Spleen (tissue), 13 donors: ENCODE measurements at places on chromosomes 1 and 21. TPM values are rescaled to one million over a fixed set of nuclear protein-coding genes. Genes with fewer than 3 reads are reported as not detected.

- no peak overlapping the region for H3K27ac ChIP-seq
- H3K27me3 ChIP-seq, result no peaks in the 10 kb centered on the region
- H3K4me1 ChIP-seq, result peaks cover 8% of the 10 kb centered on the region
- no peaks in the 10 kb centered on the region for H3K36me3 ChIP-seq
- no peak for DNase-seq
- H3K4me3 ChIP-seq, result no peak overlapping the region
Observed at GRCh38 chr1:203136409-203137042, 9.0 kb downstream of the ADORA1 start.

- no peak overlapping the region for H3K27ac ChIP-seq
- DNase-seq, result no peak
- H3K36me3 ChIP-seq, result no peaks in the 10 kb centered on the region
- no peak overlapping the region for H3K4me3 ChIP-seq
- no peaks in the 10 kb centered on the region for H3K27me3 ChIP-seq
- H3K4me1 ChIP-seq, result no peaks in the 10 kb centered on the region
Observed at GRCh38 chr21:39110431-39110830, 72.8 kb downstream of the PSMG1 start.

DNA sequence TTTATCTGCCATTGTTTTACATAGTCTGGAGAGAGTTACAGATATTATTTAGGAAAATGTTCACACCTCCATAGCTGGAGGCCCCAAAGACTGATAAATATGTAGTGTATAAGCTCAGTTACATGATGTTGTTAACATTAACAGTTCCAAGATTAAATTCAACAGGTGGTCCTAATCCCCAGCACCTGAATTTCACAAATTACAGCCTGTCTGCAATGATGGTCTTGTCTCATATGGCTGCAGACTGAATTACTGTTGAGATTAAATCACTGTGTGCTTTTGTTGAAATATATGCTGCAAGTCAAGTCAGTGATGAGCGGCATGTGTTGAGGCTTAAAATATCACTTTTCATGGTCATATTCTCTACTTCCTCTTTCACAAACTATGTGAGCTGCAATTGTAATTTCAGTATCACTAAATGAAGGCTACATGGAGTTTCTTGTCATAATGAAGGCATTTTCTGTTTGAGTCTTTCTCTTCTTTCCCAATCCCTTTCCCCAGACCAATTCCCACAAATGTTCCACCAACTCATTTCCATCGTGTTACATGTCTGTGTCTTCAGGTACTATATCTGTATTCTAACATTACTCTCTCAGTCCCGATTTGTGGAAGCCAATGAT lies 4.2 kb downstream of the ST6GALNAC5 start:
- peaks cover 22% of the 10 kb centered on the region for H3K4me1 ChIP-seq
- no peaks in the 10 kb centered on the region for H3K36me3 ChIP-seq
- H3K27ac ChIP-seq, result no peak overlapping the region
- no peak for DNase-seq
- peaks cover 34% of the 10 kb centered on the region for H3K27me3 ChIP-seq
- no peak overlapping the region for H3K4me3 ChIP-seq

DNA sequence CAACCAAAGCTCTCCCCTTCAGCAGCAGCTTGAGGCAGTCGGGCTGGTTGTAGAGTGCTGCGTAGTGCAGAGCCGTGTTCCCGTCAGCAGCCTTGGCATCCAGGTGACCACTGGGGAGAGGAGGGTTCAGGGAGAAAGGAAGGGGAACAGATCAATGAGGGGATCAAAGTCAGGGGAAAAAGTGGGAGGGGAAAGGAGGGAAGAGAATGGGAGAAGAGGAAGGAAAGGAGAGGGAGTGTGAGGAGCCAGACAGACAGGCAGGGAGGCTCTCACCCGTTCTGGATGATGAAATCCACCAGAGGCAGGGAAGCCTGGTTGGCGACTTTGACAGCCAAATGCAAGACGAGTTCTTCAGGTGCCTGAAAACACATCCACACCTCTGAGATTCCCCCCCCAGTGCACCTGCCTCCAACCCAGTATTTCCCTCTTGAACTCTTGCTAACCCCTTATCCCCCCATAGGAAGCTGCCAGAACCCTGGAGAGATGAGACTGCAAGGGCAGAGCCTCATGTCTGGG lies 9.8 kb upstream of the TCEA3 start:
- no peak overlapping the region for H3K27ac ChIP-seq
- no peaks in the 10 kb centered on the region for H3K27me3 ChIP-seq
- H3K36me3 ChIP-seq, result no peaks in the 10 kb centered on the region
- no peak overlapping the region for H3K4me3 ChIP-seq
- H3K4me1 ChIP-seq, result no peaks in the 10 kb centered on the region

DNA sequence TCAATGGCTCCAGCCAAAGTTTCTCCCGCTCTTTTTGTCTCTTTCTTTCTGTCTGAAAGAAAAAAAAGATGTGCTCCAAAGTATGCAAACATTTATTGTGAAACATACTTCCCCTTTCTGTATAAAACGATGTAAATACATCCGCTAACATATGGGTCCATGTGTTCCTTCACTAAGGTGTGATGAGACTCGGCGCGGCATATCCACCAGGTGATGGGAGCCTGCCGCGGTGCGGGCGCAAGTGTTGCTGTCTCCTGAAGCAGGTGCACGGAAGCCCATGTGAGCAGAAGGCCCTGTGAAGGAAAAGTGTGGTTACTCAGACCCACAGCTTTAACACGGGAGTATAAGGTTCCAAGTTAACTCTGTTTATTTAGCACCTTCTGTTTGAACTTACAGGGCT lies 466.6 kb upstream of the C1orf87 start:
- no peaks in the 10 kb centered on the region for H3K4me1 ChIP-seq
- H3K36me3 ChIP-seq, result no peaks in the 10 kb centered on the region
- no peak for DNase-seq
- no peaks in the 10 kb centered on the region for H3K27me3 ChIP-seq

GRCh38 chr1:241844593-241844992 lies 3.4 kb upstream of the EXO1 start:
- DNase-seq, result no peak
- no peaks in the 10 kb centered on the region for H3K36me3 ChIP-seq
- no peak overlapping the region for H3K4me3 ChIP-seq

DNA sequence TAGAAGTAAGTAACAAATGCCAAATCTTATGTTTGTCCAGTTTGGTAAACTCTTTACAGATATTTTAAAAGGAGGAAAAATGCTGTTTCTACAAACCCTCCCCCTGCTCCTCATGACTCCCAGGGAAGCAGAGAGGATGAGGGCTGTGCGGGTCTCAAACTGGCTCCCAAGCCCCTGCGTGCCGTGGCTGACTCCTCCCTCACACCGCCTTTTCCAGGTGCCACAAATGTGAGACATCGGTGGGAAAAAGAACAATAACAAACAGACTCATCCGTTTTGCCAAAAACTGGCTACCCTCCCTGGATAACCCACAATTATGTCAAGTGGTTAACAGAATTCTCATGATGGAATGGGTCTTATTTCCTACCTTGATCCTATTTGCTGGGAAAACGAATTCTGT lies 594.6 kb downstream of the PTPRU start:
- no peak overlapping the region for H3K4me3 ChIP-seq
- no peaks in the 10 kb centered on the region for H3K4me1 ChIP-seq
- no peak for DNase-seq
- no peaks in the 10 kb centered on the region for H3K36me3 ChIP-seq

KLHDC8A gene
- total RNA-seq, result 0.17 TPM

ADGRL2 gene
- total RNA-seq, result 36.9 TPM
